ENCODE measurements at places on chromosomes 7 and 10. TPM values are rescaled to one million over a fixed set of nuclear protein-coding genes. Genes with fewer than 3 reads are reported as not detected.

- peak; percentile 72 for DNase-seq
Measured at GRCh38 chr10:123559066-123559822, 106.9 kb upstream of the GPR26 start.

GRCh38 chr7:147798001-147798400 is 792.6 kb upstream of the C7orf33 start:
- DNase-seq, result no peak

DNA sequence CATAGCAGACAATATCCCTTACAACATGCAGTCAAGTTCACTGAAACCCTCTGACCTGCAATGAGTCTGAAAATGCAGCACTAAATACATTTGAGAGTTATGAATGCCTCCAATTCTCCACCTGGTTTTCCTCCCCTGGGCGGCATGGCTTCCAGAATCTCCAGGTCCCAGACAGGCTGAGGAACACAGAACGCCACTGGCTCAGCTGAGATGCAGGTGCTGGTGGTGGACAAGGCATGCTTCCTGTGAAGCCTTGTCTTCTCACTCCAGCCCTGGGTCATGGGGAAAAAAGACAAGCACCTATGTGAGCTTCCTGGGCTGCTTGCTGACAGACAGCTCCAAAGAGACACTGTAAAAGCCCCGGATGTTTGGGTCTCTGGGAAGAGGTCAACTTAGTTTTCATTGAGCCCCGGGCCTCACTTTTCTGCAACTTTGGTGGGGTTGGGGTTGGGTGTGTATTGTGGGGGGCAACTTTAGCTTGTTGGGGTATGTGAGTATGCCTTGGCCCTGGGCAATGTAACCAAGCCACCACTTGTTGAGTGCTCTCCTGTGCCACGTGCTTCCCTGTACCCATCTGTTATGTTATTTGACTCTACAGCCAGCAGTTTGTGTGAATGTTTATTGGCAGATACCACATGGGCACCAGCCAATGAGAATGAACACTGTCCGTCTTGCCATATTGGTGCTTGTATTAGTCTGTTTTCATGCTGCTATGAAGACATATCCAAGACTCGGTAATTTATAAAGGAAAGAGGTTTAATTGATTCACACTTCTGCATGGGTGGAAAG is 127.8 kb downstream of the EMX2 start:
- no peak for DNase-seq

DNA sequence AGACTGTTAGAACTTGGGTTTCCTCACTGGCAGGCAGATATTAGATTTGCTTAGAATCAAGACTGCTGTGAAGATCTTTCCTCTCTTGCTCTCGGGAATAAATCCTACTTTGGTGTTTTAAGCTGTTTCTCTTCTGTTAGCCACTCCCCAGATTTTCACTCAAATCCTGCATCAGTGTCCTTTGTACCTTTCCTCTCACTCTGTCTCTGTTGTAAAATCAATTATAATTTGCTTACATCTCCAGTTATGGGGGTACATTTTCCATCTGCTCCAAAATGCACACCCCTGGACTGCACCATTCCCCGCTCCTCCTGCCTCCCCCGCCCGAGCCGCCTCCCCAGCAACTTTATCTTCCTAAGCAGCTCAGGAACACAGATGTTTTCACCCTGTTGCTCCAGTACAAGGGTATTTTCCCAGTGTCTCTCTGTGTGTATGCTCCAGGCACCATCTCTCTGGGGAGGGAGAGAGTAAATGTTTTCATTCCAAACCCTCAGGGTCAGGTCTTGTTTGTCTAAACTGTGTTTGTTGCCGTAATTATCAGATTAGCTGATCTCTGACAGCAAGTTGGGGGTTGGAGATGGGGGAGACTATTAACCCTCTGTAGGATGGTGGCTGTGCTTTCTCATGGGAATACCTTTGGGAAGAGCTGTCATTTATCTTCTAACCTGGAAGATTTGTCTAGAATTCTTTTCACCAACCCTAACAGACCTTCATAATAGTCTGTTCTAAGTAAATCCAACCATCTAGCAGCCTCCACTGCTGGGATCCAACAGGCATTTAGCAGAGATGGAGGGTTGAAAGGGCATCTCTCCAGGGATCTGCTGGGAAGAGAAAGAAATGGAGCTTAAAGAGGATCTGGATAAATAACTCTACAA is 20.4 kb upstream of the GOT1 start:
- no peak for DNase-seq

- no peak for DNase-seq
Measured at GRCh38 chr10:80760914-80761371, 223.2 kb downstream of the SH2D4B start.

GRCh38 chr10:80458263-80458625 is 4.1 kb downstream of the TSPAN14 start:
- DNase-seq, result no peak

DNA sequence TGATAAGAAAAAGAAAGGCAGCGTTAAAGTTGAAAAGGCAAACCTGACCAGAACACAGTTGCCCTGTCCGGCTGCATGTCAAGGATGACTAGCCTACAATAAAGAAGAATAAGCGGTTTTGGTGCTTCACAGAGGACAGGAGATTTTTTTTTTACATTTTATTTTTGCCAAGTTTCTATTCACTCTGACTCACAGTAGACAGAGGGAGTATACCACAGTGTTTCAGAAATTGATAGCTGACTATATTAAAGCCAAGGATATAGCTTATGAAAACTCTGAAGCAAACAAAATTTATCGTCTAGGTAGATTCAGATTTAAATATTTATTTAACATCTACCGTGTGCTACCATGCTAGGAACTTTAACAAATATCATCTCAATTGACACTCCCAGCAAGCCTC is 16.9 kb upstream of the POLR1F start:
- no peak for DNase-seq

GRCh38 chr7:141073641-141074161 is at the start of gene TMEM178B:
TMEM178B (plus strand) TSS chr7:141074064.
- peak; percentile 31 for DNase-seq

- DNase-seq, result no peak
Measured at GRCh38 chr7:123348690-123349089, 148.9 kb upstream of the SLC13A1 start.

DNA sequence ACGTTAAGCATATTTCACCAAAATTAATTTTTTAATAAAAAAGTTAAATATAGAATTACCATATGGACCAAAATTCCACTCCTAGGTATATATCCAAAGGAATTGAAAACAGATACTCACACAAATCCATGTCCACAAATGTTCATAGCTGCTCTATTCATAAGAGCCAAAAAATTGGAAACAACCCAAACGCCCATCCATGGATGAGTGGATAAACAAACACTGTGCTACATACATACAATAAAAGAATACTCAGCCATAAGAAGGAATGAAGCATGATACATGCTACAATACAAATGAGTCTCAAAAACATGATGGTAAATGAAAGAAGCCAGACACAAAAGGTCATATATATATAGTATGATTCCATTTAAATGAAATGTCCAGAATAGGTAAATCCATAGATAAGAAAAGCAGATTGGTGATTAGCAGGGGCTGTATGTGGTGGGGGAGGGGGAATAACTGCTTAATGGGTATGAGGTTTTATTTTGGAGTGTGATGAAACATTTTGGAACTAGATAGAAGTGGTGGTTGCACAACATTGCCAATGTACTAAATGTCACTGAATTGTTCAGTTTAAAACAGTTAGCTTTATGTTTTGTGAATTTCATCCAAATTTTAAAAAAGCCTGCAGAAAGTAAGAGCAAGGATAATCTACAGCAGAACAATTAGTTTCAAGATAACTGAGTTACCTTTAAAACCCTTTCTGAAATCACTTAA is 101.2 kb upstream of the EFCAB10 start:
- DNase-seq, result no peak

DNA sequence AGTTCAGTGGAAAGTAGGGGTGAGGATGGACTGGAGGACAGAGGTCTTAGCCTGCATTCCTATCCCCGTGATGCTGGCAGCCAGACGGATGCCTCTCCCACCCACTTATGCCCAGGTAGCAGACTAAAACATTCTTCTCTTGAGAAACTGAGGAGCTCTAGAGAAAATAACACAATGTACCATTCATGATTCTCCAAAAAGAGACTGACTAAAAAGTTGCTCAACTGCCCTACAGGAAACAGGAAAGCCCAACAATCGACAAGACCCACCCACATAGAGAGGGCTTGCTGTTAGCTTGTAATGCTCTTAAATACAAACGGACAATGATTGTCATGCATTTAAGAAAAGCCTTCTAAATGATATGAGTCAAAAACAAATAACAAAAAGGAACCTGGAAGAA is 33.2 kb upstream of the PDE1C start:
- DNase-seq, result no peak

LBX1 gene
- total RNA-seq, result not detected

SLC18A3 gene
- total RNA-seq, result not detected

MMRN2 gene
- total RNA-seq, result not detected

AKR1C2 gene
- total RNA-seq, result not detected

KLLN gene
- 0.21 TPM for total RNA-seq

SORBS1 gene
- 0.77 TPM for total RNA-seq

PRKAR2B gene
- total RNA-seq, result 1.5 TPM

Measured in activated naive CD4-positive, alpha-beta T cell treated with anti-CD3 and anti-CD28 coated beads for 36 hours (primary cell).